ENCODE measurements at places on chromosomes 6 and 20.

- no peak for DNase-seq
Measured at GRCh38 chr6:165726290-165726875, 63.3 kb upstream of the PDE10A start.

GRCh38 chr6:150928882-150929281 lies 63.4 kb downstream of the MTHFD1L start:
- DNase-seq: peak; percentile 47

- no peak for DNase-seq
Measured at GRCh38 chr6:142332393-142333098, 30.7 kb downstream of the ADGRG6 start.

DNA sequence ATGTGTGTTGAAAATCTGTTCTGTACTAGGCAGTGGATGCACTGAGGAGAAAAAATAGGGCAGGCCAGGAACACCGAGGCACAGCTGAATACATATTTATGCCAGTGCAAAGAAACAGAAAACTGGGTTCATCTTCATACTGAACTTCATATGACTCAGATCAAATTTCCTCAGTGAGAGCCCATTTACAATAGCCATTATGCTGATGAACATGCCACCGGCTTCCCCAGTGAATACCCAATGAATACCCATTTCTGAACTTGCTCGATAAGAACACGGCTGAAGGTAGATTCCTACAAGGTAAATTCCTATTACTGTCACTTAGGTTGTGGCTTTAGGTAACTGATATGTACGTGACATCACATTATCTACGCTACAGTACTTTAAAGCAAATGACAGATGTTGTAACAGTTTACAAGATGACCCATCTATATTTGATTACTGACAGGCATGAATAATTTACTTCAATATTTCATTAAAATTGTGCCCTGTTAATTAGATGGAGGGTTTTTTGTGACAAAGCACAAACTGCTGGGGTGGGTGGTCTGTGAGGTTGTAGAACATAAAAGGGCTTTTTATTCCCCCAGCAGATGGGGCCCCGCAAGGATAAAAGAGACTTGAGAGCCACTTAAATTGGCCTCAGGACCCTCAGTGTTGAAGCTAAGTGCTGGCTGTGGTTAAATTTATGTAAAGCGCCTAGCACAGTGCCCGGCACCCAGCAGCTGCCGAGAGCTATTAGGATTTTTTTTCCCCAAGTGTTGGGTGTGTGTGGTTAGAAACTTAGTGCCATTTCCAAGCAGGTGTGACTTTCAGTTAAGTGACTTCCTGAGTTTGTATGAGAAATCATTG lies 264.5 kb downstream of the CD83 start:
- DNase-seq: no peak

GRCh38 chr6:112501705-112502104 lies 154.6 kb downstream of the RFPL4B start:
- DNase-seq: no peak

DNA sequence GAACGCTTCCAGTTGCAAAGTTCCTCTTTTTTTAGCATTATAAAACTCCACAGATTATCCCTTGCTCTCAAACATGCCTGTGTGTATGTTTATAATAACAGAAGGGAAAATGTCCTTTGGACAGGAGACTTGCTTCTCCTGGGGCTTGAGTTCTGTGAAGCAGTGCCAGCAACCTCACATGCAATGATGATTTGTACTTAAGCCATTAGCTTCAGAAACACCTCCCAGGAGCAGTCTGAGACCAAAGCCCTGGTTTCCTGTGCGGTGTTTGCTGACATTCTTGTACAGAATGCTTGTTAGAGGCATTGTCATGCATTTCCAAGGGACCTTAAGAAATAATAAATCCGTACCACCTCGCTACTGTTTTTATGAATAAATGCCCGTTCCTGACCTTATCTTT lies 752.8 kb downstream of the CBLN4 start:
- DNase-seq: no peak
